Stimulated activated effector memory CD8-positive, alpha-beta T cell treated with anti-CD3 and anti-CD28 coated beads, Interleukin-12 subunit alpha, Interleukin-12 subunit beta, amount 100 ng/mL, for 72 hours (primary cell): ENCODE measurements at places on chromosomes 4 and X.

DNA sequence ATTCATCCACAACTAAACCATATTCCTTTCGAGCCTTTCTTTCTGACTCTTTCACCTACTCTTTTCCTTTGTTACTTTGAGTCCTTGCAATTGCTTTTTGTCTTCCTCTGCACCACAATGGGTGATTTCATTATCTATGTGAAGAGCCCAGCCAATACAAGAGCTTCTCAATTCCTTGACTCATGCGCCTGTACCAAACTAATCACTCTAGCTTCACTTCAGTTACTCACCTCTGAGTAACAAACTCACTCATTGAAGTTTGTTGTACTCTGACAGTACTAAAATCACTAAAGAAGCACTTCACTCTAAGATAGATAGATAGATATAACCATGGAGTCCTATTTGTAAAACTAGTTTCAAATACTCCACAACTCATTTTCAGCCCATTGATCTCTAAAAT, 191.7 kb upstream of the EPHA5 start:
- DNase-seq: no peak

- DNase-seq: no peak
These were observed 159.8 kb downstream of the FAM13A start for GRCh38 chr4:88897180-88897579.

- no peak for DNase-seq
These were observed 158.4 kb downstream of the CHIC2 start for GRCh38 chr4:53905941-53906377.

GRCh38 chr4:157280673-157281072, 60.1 kb downstream of the GRIA2 start:
- DNase-seq: no peak

DNA sequence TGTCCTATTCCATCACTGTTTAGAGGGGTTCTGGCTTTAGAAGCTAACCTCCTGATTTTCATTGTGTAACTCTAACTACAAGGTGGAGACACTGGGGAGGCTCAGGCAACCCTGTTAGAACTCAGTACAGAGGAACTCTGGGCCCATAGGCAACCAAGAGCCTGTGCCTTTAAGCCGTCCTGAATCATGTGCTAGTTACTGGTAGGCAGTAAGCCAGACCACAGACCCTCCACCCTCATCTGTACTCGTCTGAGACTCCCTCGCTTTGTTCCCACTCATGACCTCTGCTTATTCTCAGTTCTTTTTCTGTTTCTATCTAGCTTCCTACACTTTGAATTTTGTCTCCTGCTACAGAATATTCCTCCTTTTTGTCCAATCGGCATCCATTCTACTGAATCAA, 31.4 kb downstream of the TBC1D1 start:
- DNase-seq: no peak

- DNase-seq: no peak
These were observed 1173.8 kb downstream of the NLGN4X start for GRCh38 chrX:5054852-5055251.

GRCh38 chrX:40006106-40007017, 91.4 kb downstream of the BCOR start:
- DNase-seq: peak; percentile 56

DNA sequence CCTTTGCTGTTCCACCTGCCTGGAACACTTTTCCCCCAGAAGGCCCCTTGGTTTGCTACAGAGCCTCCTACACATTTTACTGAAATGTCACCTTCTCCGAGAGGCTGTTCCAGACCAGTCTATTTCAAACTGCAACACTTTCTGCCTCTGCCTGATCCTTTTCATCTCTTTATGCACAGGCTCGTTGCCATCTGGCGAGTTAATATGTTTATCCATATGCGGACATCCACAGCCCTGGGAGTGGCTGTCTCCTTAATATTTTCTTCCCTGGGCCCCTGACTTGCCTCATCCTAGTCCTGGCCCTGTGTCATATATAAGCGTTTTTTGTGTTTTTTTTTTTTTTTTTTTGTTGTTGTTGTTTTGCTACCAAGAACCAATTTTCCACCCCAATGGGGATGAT, 65.2 kb upstream of the PHKA2 start:
- DNase-seq: no peak

- no peak for DNase-seq
These were observed 40.1 kb downstream of the PRIMPOL start for GRCh38 chr4:184689681-184690080.

GRCh38 chrX:48468247-48468671, 1.8 kb downstream of the SLC38A5 start:
- DNase-seq: no peak

GRCh38 chr4:8855818-8856245, 15.8 kb downstream of the HMX1 start:
- no peak for DNase-seq

GRCh38 chr4:5050520-5051277, 581 bp upstream of the STK32B start:
- DNase-seq: no peak

GRCh38 chr4:124846306-124846705, 133.8 kb upstream of the ANKRD50 start:
- no peak for DNase-seq

GRCh38 chr4:79442422-79442821, 34.4 kb upstream of the GK2 start:
- no peak for DNase-seq

DNA sequence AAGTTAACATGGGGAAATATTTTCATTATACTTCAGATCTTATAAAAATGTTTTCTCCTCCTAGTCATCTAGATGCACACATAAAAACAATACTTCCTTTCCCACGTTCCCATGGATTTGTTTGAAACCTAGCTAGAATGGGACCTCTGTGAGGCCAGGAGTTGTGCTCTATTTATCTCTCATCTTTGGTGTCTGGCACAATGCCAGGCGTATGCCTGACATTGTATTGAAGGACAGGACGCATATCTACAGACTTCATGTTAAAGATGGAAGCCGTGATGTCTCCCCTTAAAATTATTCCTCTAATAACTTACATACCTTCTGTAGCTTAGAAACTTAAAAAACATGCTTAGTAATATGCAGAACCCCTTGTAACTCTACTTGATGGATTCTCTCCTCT, 394.5 kb upstream of the FAT1 start:
- no peak for DNase-seq

DNA sequence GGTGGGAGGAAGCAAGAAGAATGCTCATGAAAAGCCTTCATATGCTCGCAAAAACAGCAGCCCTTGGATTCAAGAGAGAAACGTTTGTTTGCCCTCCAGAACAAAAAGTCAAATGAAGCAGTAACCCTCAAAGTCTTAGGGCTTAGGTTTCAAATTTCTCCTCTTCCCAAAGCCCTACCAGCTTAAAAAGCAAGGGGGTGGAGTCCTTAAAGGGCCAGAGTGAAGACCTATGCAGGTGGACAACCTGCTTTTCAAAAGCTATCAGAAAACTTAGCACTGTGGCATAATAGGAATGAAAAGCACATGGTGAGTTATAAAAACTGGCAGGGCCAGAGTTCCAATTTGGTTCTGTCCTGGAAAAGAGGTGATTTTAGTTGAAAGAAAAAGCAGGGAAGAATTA, 253.3 kb downstream of the NAP1L3 start:
- DNase-seq: no peak

DNA sequence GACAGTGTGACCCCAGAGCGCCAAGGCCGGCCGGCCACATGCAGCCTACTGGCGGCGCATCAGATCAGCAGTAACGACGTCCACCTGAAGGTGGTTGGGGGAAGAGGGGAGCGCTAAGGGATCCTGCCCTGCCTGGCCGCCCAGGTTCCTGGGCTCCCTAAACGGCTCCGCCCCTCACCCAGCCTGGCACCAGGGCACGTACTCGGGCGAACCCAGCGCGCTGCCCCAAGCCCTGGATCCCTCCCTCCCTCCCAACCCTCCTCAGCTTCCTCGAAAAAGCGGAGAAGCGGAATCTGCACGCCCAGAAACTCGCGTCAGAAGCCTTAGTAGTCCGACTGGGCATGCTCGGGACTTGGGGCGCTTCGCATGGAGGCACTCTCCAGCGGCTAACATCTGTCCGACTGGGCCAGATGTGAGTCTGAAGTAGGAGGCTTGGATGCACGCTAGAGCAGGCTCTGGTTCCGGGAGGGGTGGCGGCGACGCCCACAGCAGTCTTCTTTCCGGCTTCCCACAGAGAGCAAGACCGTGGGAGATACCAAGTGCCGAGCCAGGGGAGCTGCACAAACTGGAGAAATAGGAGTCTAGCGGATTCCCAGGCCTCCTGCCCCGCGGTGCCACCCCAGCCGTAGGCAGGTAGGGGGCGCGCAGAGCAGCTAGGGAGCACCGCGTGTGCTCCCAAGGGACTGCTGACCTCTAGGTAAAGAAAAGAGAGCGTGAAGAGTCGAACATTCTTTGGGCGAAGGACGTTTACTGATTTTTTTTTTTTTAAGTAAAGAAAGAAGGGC, 114.3 kb upstream of the TEX13C start:
- DNase-seq: peak; percentile 50

- DNase-seq: no peak
These were observed 19.5 kb upstream of the XPNPEP2 start for GRCh38 chrX:129719268-129719667.

DNA sequence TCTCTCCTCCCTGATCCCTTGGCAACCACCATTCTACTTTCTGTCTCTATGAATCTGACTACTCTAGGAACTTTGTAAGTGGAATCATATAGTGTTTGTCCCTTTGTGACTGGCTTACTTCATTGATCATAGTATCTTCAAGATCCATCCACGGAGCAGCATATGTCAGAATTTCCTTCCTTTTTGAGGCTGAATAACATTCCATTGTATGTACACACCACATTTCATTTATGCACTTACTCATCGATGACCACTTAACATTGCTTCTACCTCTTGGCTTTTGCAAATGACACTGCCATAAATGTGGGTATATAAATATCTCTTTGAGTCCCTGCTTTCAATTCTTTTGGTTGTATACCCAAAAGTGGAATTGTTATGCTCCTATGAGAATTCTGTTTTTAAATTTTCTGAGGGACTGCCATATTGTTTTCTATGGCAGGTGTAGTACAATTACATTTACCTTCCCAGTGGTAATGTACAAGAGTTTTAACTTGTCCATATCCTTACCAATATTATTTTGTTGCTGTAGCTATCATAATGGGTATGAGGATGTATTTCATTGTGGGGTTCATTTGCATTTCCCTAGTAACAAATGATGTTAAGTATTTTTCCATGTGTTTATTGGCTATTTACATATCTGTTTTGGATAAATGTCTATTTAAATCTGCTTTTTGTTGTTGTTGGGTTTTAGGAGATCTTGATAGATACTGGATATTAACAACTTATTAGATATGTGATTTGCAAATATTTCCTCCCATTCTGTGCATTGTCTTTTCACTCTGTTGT, 466.1 kb downstream of the C4orf33 start:
- DNase-seq: no peak

DNA sequence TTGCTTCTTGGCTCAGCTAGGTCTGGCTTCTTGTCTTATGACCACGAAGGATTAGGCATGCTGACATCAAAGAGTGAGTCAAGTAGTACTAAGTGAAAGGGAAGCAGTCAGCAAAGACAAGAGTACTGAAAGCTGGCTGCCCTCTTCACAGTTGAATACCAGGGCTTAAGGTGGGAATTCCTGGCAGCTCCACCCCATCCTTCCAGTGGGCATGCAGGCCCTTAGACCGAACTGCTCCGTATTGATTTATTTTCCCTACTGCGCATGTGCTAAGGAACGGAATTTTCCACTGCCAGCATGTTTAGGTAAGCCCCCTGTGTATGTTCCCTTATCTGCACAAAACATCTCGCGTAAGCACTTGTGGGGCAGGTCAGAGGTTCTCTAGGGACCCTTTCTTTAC, 2320.1 kb downstream of the ARAP2 start:
- DNase-seq: no peak

GRCh38 chr4:78543424-78544125, 8.0 kb upstream of the ANXA3 start:
- no peak for DNase-seq

DNA sequence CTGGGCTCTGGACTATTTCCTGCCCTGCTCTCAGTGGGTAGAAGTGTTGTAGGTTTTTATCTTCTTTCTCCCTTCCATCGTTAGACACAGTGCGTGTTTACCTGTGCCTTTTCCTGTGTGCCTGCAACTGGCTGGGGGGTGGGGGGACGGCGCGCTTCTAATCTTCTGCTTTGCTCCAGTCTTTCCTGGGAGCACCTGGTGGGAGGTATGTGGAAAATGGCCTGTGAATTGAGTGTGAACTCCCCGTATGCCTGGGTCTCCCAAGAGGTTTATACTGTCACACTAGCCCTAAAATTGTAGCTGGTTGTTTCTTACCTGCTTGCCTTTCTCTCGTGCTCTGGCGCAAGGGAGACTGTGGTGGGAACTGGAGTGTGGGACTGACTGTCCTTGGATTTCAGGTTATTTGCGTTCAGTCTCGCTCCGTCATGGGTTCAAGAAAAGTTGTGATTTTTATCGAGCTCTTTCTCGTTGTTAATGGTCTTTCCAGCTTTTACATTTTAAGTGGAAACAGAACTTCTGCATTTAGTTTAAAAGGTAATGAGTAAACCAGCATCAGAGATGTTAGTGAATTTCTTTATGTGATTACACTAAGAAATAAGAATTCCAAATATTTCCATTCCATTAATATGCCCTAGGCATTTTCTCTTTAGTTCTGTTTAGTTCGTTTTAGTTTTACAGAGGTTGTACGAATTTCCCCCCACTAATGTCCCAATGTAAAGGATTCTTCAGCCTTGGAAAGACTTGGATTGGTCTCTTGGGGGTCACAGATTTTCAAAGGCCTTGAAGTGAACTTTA, 15.3 kb downstream of the MRPL1 start:
- DNase-seq: no peak

DNA sequence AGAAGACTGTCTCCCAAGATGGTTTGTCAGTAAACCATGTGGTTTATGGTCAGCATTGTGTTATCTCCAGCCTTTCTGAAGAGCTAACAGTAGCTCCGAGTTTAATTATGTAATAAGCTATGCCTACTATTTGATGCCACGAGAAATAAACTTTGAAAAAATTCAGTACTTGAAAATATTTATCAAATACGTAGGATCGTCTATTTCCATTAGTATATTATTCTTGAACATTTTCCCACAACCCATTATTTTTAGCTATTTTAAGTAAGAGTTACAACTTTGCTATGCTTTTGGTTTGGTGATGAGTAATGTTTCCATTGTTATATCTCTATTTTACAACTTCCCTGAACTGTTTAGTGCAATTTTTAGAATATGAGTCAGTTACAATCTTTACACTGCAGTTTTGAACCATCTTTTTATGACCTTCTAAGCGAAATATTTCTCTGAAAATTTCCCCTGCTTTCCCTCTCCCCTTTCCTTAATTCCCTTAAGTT, 44.5 kb upstream of the TRIM2 start:
- no peak for DNase-seq

GRCh38 chr4:110516106-110516922, 40.4 kb downstream of the ENPEP start:
- DNase-seq: peak; percentile 52

GRCh38 chr4:26342328-26343037, 21.7 kb downstream of the RBPJ start:
- DNase-seq: no peak
